Cortex of kidney (tissue), 1 donor: ENCODE measurements at places on chromosomes 1 and 21.

GRCh38 chr1:209861242-209861641, 33.5 kb downstream of the UTP25 start:
- DNase-seq: no peak

DNA sequence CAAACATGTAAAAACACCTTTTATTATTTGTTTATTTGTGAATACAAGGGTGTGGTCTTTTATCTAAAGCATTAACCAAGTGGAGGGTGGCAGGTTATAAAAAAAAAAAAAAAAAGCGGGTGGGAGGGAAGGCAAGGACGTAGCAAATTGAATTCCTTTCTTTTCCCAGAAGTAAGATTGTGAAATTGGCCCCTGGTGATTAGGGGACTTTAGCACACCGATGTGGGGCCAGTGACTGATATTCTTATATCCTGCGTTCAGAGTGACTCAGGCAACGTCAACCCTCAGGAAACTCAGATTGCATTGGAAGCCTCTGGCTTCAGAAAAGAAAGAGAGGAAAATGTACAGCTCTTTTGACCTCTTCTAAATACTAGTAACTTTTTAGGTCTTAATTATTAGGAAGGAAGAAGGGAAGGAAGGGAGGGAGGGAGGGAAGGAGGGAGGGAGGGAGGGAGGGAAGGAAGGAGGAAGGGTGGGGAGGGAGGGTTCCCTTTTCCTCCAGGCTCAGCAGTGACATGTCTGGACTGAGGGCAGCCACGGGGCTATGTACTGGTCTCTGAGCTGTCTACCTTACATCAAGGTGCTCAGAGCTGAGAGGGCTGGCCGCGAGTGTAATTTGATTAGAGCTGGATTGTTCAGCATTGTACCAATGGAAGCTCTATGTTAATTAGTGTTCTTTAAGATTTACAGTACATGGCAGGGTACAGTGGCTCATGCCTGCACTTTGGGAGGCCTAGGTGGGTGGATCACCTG, 30.2 kb downstream of the EVA1C start:
- DNase-seq: no peak

DNA sequence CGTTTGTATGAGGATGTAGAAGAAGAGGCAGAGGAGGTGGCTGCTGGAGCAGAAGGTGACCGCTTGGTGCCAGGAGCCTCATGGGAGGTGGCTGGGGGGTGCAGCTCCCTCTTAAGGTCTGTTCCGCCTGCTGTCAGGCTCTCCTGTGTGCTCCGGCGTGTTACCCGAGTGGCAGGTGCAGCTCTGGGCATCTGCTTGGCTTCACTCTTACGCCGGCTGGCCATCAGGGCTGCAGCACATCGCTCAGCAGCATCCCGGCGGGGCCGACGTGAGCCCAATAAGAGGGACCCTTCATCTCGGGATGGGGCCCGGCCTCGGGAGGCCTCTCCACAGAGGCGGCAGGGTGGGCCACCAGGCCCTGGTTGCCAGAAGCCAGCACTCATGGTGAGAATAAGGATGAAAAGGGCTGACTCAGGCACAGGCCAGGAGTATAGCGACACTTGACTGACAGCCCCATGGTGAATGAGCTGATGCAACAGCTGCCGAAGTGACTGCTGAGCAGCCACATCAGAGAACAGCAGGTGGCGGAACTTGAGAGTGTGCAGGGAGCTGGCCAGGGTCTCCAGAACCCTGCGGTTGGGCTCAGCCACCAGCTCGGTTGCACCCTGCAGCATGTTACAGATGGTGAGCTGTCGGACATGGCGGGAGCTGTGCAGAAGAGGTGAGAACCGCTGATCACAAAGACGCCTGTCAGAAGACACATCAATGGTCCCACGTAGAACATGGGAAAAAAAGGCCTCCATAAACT, 17.5 kb downstream of the LRRC41 start:
- no peak for DNase-seq

DNA sequence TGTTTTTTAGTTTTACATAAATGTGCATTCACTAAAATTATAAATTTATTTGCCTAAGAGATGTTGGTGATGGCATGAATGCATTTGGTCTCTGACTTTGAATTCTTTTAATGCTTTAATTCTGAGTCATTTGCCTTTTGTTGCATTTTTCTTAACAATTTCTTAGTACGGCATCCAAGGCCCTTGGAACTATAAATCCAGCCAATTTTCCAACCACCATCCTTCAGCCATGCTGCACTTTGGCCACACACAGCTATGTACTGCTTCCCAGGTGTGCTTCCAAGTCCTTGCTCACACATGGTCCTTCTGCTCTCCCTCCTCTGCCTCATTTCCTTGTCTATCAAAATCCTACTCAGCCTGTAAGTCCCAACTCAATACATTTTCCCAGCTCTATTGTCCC, 161.0 kb downstream of the DHRS3 start:
- no peak for DNase-seq

DNA sequence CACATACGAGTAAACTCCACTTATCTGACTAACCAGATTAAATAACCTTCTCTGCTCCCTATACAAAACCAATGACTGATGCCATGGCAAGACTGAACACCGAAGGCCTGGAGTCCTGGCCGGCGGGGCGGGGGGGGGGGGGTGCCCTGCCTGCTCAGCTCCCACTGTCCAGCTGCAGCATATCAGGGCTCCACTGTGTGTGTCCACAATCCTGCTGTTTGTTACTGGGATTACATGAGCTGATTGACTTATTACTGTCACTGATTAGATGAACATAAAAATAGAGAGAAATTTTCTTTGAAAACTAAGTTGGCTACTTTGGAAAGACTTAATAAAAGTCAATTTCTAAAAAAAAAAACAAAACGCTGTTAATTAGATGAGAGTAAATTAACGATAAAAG, 24.9 kb downstream of the TMEM63A start:
- no peak for DNase-seq

DNA sequence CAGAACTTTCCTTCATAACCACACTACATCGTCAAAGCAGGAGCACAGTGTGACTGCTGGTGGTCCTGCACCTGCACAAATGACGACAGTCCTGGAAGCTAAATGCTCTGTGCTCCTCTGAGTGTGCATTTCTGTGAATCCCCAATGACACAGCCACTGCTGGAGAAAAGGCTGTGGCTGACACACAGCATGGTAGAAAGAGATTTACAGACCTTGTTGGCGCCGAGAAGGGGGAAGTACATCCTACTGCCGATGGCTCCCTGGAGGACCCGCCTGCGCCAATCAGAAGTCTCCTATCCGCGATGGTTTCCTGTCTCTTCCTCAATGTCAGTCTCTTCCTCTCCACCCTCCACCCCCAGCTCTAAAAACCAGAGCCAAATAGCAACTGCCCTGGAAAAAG, 115.4 kb upstream of the RAB4A start:
- DNase-seq: no peak

GRCh38 chr1:157952601-157953000, 40.8 kb upstream of the KIRREL1 start:
- DNase-seq: no peak

DNA sequence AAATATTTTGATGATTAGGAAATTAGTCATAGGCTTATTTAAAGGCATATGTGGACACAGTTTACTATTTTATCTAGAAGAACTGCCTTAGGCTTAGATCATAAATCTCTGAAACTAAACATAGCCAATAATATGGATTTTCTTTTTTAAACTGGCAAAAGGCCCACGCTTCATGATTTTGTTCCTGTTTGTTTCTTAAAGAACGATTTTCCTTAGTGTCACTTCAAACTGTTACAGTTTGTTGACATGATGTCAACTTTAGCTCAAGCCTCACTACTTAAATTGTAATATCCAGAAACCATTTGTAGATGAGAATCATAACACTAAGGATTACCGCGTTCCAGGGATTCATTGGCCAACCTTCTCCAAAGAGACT, 322.6 kb downstream of the HHIPL2 start:
- DNase-seq: no peak

DNA sequence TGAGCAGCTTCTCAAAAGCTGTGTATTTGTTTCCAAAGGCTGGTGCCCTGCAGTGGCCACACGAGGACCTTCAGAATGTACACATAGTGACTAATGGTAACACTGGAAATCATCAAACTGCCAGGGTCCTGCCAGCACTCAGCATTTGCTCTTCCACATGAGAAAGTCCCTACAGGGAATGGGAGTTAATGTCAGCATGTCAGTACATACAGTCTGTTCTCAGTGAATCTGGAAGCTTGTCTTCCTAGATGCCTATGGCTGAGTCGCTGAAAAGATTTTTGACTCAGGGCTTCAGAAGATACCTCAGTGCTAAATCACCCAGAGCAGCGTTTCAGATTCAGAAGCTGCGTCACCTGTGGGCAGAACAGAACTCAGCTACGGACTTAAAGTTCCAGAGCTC, 108.2 kb downstream of the CDC7 start:
- no peak for DNase-seq

DNA sequence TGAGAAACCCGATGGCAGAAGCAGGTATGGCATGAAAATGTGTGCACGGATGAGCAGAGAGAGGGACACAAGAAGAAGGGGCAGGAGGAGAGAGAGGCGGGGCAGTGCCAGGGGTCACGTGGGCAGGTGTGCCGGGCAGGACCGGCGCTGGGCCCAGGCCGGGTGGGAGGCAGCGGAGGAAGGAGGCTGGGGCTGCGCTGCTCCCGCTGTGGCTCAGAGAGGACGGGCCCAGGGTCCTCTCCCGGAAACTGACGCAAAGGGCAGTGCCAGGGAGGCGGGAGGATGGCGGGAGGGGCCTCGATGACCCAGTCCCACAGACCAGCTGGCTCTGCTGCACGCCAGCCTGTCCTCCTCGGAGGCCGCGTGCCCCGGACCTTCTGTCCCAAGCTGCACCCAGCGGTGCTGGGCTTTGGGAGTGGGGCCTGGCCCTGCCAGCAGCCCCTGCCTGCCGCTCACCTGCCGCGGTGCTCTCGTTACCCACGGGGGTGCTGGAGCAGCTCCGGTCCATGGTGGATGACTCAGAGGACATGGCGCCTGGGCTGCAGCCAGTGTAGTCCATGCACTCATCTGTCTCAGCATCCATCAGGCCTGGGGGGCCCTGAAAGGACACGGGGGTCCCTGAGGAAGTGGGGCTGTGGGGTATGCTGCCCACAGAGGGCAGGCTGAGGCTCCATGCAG, 153.9 kb downstream of the CASZ1 start:
- no peak for DNase-seq

- DNase-seq: no peak
These were observed 5.0 kb downstream of the SLC25A44 start for GRCh38 chr1:156198831-156199349.

GRCh38 chr1:162381383-162381782, at the start of gene C1orf226:
Gene C1orf226, plus strand, starts transcription at chr1:162381728. Its CDS starts 174 bp downstream, at chr1:162381902.
- no peak for DNase-seq

- DNase-seq: no peak
These were observed 47.1 kb downstream of the GPR88 start for GRCh38 chr1:100584761-100585745.

DNA sequence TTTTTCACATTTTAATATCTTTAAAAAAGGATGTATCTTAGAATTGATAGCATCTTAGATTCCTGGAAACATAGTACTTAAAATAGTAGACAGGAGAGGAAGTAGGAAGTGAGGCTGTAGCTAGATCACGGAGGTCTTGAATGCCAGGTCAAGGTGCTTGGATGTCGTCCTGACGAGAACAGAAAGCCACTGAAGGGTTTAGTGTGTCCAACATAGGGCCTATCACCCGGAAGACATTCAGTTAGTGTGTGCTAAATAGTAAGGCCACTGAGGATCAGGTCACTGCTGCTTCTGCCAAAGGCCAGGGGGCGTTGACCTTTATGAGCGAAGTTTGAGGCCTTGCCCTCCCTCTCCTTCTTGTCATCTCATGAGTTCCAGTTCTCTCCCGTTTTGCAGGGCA, 35.7 kb downstream of the RAB3B start:
- DNase-seq: no peak

DNA sequence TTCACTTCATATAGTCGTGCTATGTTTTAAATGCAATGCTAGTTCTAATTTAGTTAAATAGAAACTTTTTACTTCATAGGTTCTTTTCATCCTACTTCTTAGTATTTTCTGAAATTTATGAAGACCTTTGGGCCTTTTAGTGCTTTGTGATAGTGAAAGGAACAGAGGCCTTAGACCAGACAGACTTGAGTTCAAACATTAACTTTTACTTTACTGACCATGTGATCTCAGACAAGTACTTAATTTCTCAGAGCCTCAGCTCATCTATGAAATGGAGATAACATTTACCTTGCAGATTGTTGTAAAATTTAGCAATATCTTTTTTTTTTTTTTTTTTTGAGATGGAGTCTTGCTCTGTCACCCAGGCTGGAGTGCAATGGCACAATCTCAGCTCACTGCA, 57.5 kb downstream of the AK5 start:
- no peak for DNase-seq

DNA sequence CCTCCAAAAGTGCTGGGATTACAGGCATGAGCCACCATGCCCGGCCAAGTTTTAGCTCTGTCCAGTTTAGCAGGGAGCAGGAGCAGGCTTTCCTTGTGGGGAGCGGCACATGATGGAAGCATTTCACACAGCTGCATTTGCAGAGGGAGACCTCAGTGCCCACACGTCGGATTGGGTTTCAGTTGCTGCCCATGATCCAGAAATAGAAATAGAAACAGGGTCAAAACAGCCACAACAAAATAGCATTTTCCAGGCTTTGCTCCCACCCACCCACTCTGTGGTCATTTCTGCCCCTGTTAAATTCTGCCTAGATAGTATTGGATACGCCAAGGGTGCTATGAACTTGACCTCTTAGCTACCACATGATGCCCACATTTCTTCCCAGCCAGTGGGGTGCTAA, 128.4 kb downstream of the CNIH3 start:
- DNase-seq: no peak

DNA sequence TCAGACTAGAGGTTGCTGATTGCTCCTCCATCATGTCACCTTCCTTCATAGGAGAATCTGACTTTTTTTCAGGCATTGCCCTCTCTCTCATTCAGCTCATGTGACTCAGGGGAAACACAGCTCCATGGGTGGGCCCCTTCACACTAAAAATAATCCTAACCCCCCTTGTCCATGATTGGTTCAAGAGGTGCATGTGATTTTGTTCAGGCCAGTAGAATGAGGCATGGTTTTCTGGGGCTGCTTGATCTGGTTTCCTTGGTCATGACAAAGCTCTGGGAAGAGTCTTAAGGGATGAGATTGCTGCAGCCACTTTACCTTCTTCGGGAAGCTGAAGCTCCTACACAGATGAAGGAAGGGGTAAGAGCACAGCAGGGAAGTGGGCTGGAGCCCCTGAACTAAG, 56.3 kb downstream of the SPAG17 start:
- DNase-seq: no peak

GRCh38 chr1:56199061-56199460, 380.3 kb downstream of the PLPP3 start:
- DNase-seq: no peak

DNA sequence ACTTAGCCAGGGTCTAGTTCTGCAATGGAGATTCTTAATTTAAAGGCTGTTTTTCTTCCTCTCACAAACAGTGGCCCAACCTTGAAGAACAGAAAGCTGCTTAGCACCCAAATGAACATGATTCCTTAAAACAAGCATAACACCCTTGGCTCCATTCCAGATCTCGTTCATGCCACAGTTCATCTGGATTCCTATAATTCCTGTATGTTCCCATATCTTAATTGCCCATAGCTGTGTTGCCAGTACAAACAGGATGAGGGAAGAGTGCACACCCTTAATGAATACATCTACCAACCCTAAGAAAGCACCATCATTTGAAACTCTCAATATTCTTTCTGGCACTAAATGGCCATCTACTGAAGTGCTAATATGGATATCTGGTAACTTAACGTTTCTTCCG, 45.5 kb downstream of the TGFB2 start:
- no peak for DNase-seq

- no peak for DNase-seq
These were observed 54.7 kb downstream of the LRRC71 start for GRCh38 chr1:156975084-156975483.
